ENCODE measurements at places on chromosomes 5 and 9.

DNA sequence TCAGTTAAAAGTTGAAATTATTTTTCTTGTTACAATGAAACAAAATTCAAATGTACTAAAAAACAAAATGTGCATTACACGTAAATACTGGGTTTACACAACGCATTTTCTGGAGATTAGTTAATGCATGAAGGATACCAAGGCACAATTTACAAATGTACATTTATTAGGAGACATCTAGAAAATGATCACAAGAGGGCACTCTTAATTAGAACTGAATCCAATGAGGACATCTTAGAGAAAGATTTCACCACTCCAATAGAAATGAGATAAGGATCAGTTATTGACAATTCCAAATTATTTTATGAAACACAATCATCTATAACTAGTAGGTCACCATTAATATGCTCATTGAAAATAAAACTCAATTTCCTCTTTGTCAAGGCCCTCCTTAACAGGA is 36.6 kb upstream of the CDH12 start:
- DNase-seq: no peak

DNA sequence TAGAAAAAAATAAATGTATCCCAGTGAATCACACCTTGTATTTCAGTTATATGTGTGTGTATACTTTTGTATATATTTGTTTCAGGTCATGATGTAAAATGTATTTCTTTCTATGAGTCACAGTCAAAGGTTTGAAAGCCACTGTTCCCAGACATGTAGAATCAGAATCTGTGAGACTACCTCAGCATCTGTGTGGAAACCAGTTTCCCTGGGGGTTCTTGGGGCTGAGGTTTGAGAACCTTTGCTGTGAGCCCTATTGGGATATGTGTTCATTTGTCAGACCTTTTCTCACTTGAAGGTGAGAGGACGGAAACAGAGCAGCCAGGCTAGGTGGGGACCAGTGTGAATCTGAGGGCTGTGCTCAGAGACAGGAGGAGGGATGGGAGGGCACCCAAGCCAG is 78.7 kb upstream of the SAP30L start:
- DNase-seq: no peak

GRCh38 chr9:38082446-38083287 is 13.6 kb upstream of the SHB start:
- DNase-seq: no peak

DNA sequence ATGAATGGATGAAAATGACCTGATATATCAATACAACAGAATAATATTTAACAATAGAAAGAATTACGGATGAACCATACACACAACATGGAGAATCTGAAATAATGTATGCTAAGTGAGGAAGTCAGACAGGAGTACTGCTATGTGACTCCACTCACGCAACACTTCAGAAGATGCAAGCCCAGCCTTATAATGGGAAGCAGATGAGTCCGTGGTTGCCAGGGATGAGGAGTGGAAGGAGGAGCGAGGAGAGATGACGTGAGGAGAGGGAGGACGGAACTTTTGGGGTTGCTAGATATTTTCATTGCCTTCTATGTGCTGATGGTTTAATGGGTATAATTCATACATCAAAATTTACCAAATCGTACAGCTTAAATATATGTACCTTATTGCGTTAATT is 55.4 kb upstream of the ERCC6L2 start:
- DNase-seq: no peak

DNA sequence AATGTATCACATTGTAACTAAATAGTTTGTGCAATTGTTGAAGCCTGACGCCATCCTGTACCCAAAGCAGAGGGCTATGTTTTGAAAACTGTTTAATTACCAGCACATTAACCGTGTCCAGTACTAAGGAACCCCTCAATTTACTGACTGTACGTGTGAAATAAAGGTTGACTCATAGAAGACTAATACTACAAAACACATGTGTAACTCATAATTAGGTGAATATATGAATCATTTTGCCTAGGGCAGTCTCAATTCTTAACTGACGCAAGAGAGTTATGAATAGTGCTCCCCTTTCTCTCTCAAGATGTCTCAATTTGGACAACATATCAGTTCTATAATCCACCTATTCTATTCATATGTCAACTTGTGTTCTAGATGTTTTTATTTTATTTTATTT is 558.4 kb downstream of the PRDM9 start:
- DNase-seq: no peak

DNA sequence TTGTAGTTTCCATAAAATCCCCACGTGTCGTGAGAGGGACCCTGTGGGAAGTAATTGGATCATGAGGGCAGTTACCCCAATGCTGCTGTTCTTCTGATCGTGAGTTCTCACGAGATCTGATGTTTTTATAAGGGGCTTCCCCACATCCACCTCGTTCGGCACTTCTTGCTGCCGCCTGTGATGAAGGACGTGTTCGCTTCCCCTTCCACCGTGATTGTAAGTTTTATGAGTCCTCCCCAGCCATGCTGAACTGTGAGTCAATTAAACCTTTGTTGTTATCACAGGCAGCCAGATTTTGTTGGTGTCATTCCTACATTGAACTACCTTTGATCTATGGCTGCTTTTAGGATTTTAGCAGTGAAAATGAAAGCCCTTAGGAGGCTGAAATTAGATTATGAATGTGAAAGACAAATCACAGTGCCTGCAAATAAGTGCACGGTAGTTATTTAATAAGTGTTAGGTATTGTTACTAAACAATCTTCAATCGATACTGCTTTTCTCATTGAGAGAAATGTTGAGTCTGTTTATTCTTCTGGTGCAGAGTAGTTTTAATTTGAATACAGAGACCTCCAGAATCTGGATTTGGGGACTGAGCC is 68.0 kb upstream of the C6 start:
- DNase-seq: no peak

DNA sequence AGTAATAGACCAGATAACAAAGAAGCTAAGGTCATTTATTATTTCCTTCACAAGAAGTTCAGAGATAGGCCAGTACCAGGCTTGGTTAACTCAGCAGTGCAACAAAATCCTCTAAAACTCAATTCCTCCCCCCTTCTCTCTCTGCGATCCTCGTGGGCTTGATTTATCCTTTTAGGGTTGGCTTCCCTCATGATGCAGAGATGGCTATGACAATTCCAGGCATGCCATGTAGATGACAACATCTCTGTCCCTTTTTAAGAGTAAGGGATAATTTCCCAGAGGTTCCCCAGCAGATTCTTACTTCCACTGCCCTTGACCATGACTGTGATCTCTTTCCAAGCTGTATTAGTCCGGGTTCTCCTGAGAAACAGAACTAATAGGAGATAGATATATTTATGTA is 28.7 kb upstream of the DAP start:
- no peak for DNase-seq
